NCI-H187 (cell line): ENCODE measurements at places on chromosomes 13 and 19.

DNA sequence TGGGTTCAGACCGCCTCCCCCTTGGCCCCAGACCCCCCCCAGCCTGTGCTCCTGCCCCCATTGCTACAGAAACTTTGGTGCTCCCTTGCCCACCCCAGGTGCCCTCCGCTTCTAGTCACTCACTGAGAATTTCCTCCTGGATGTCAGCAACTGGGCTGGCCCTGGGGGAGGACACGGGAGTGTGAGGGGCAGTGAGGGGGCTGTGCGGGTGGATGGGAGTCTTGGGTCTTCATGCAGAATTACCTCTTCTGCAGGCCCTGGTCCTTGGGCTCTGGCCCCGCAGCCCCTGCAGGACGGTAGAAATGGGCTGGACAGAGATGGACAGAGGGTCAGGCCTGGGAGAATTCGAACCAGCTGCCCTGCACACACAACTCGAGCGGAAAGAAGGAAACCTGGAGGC, 4.8 kb downstream of the LILRB5 start:
- DNase-seq, result no peak

GRCh38 chr19:18605546-18606280, 886 bp downstream of the CRLF1 start:
- no peak for DNase-seq

DNA sequence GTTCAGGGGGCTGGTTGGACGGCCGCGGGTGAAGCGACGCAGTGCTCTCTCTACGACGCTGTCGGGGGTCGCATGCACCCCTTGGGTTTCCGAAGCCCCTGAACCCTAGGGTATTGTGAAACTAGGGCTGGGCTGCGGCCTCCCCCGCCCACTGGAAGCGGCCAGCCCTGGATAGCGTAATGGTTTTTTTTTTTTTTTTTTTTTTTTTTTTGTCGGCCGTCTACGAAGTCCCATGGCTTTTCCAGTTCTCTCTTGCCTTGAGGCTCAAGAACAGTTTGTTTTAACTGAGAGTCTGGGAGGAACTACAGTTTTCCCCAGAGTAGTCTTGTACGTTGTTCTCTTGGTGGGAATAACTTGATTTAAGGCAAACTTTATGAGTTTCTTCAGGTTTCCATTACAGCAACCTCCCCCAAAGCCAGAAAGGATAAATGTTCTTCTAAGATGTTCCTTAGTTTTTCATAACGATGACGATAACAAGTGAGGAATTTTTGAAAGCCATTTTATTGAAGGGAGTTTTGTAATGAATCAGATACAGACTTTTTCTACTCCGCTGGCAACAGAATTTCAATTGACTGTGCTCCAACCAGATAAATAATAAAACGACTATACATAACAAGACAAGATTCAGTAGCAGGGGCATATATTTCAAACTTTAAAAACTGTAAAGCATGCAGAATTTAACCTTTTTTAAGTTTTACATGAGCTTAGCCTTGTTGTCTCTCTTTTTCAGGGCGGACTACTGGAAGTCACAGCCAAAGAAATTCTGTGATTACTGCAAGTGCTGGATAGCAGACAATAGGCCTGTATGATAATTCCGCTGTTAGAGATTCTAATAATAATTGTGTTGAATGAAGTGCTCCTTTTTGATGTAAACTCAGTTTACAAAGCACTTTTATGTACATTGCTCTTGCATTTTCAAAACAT, 867 bp downstream of the WBP4 start:
- DNase-seq, result no peak

- DNase-seq, result no peak
Measured at GRCh38 chr19:18475004-18475453, 37.1 kb upstream of the ISYNA1 start.

DNA sequence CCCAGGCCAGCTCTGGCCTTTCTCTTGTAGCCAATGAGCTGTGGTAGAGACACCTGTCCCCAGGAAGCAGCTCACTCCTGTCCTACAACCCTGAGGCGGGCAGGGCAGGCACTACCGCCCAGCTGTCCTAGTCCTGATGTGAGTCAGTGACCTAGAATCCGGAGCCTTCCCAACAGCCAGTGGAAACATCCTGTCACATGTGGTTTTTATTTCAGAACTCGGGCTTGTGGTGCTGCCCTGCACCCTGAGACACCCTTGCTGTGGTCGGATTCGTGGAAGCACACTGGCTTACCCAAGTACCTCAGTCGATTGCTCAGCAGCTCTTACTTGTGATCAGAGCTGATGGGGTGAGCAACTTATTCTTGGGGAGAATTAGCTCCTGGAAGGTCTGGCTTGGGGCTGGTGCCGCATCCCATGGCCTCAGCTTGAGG, 83.6 kb upstream of the ARHGEF7 start:
- DNase-seq, result no peak

- DNase-seq, result no peak
Measured at GRCh38 chr13:95086761-95087160, 214.5 kb downstream of the ABCC4 start.

- no peak for DNase-seq
Measured at GRCh38 chr19:2089727-2090053, 6.4 kb downstream of the MOB3A start.

DNA sequence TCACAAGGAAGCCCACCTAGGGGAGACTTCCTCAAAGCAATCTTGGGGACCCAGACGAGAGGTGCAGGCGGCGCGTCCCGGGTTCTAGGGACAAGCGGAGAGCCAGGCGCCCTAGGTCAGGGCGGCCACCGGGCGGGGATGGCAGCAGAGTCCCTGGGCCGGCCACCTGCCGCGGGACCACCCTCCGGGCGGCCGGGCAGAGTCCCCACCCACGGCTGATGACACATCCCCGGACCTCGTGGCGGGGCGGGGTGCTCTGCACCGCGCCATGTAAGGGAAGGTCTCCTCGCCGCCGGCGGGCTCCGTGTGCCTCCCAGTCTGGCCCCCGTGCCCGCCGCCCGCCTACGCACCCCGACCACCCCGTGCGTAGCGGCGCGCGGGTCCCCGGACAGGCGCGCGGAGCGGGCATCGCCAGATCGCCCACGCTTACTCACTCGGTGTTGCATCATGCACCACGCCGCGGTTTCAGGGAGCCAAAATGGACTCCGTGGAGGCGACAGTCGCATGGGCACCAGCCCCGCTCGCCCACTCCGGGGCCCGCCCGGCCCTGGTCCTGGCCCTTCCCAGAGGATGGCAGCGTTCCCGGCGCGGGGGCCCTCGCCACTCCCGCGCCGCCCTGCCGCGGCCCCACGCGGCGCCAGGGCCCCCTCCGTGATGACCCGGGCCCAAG, 643 bp downstream of the SLC7A1 start:
- DNase-seq, result no peak
